T-cell (primary cell): ENCODE measurements at places on chromosomes 7 and 10. TPM values are rescaled to one million over a fixed set of nuclear protein-coding genes. Genes with fewer than 3 reads are reported as not detected.

The RADIL gene
- not detected for total RNA-seq

The NXPH1 gene
- total RNA-seq, result not detected

The DGKI gene
- not detected for total RNA-seq

The AKR1C1 gene
- 3.0 TPM for total RNA-seq

The NANOS1 gene
- total RNA-seq, result 0.43 TPM

The SAMD9 gene
- total RNA-seq, result 42.2 TPM

The FAM13C gene
- total RNA-seq, result not detected

The RAB11FIP2 gene
- total RNA-seq, result 36.6 TPM

The PNLIP gene
- total RNA-seq, result 2.6 TPM

The FOXL3 gene
- not detected for total RNA-seq

The TACR2 gene
- total RNA-seq, result not detected
